GM19239 (cell line): ENCODE measurements at places on chromosomes 5 and 9.

DNA sequence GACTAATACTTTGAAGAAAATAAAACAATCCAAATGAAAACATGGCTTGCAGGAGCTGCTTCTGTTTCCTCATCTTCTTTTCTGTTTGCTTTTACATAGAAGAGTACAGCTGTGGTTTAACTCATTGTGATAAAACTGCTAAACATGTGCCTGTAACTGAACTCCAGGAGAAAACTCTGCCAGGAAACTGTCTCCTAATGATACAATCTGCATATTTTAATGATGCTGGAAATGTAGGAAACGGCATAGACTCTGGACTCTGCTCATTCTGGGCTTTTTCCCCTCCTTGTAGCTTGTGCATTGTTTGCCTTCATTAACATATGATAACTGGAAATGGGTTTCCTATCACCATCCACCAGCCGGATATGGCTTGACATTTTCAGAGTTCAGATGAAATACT lies 813.3 kb upstream of the WWC1 start:
- no peak for DNase-seq

DNA sequence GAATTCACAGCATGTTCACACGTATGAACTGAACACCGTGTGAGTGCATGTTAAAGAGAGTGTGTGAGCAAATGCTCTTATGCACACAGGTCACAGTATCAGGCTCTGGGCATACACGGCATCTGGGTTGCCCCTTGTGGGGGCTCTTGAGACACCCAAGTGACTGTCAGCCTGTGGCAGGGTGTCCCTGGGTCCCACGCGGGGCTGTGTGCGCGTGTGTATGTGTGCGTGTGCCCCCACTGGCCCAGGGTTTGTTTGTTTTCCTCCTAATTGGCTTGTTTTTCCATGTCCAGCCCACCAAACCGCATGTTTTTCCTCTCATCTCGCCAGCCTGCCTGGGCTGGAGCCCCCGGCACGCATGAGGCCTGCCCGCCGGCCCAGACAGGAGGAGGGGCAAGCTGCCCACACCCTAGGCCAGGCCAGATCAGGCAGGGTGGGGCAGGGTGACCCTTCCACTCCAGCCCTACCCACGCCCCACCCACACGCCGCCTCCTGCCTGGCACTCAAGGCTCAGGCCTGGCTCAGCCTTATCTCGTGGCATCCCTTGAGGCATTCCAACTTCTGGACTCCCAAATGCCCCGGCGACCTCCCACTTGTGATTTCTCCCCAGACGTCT lies 28.8 kb downstream of the CNTFR start:
- DNase-seq = no peak

DNA sequence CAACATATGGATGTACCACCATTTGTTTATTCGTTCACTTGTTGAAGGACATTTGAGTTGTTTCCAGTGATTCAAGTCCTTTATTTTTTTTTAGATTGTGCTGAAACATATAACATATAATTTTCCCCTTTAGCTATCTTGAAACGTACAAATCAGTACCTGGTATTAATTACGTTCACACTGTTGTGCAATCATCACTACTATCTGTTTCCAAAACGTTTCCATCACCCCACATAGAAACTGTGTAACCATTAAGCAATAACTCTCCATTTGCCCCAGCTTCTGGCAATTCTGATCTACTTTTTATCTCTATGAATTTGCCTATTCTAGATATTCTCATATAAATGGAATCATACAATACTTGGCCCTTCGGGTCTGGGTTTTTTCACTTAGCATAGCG lies 116.0 kb downstream of the FGF1 start:
- no peak for DNase-seq

DNA sequence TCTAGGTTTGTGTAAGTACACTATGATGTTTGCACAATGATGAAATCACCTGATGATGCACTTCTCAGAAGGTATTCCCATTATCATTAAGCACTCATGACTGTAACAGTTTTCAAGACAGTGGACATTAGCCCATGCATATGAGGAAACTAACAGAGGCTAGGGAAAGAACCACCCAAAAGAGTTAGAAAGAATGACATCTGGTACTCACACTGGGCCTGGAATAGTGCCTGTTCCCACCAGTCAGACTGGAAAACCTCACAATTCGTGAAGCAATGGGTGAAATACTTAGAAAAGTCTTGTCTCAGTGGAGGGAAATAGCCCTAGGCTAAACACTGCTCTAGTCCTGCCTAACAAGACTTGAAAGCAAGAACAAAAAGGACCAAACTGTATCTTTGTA lies 117.4 kb upstream of the GDNF start:
- DNase-seq = no peak

GRCh38 chr9:36148311-36149051 lies 11.9 kb downstream of the GLIPR2 start:
- peak; percentile 53 for DNase-seq

- DNase-seq = no peak
Observed at GRCh38 chr9:127667127-127667844, 39.5 kb upstream of the CFAP157 start.

GRCh38 chr5:178119915-178120606 lies 6.7 kb downstream of the N4BP3 start:
- no peak for DNase-seq

GRCh38 chr5:52727576-52727975 lies 60.1 kb upstream of the ITGA1 start:
- DNase-seq = no peak

- no peak for DNase-seq
Observed at GRCh38 chr5:116395226-116395625, 179.4 kb downstream of the SEMA6A start.

GRCh38 chr5:14486486-14486885 lies 95.1 kb upstream of the OTULINL start:
- DNase-seq = no peak

DNA sequence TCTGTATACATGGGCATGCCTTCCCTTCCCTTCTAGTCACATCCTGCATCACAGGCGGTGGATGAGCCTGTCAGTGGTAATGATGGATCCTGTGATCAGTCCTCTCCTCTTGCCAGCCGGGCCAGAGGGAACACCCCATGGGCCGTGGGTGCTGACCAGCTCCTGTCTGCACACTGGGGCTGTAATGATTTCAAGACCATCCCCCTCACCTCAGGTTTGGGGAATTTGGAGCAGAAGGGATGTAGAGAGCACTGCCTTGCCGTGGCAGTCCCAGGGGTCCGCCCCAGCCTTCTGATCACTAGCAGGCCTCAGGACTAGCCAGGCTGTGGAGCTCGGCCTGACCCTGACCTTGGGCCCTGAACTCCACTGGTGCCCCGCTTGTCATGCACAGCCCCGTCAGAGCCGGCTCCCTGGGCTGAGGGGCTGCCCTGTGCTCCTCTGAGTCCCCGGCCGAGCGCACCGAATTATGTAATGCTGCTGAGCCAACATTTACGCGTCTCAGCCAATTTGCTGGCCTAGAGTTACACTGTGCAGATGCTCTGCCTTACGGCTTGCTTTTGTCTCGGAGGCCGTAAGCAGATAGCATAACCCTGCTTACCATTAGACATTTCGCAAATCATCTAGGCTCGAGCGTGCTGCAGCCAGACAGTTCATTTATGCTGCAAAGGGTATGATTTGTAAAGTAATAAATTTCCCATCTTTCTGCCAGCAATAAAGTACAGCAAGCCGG lies 155.3 kb downstream of the MACROH2A1 start:
- DNase-seq = no peak

DNA sequence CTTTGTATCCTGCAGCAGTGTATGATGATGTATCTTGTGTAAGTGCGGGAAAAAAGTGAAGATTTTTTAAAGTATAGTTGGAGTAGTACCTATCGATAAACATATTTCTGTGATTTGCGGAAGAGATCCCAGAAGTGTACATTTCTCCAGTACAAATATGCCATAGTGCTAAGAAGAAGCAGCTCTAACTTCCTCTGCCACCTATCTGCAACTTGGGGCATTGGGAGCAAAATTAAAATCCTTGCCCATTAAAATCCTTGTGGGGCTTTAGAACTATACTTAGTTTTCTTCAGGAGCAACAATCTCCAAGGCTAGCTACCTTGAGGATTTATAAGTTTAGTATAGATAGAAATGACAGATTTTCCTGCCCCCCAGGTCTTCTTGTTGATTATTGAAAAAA lies 123.7 kb downstream of the VCAN start:
- DNase-seq = no peak

- DNase-seq = no peak
Observed at GRCh38 chr5:147522435-147522834, 12.6 kb upstream of the DPYSL3 start.

GRCh38 chr5:93141969-93142368 lies 439.1 kb downstream of the NR2F1-AS1 start:
- DNase-seq = no peak

DNA sequence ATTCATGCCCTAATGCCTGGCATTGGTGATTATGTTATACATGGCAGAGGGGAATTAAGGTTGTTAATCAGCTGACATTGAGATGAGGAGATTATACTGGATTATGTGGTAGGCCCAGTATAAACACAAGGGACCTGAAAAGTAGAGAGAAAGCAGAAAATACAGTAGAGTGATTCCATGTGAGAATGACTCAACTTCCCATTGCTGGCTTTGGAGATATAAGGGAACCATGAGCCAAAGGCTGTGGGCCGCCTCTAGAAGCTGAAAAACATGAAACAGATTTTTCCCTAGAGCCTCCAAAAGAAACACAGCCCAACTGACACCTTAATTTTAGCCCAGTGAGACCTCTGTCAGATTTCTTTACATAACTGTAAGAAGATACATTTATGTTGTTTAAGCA lies 65.0 kb upstream of the CTXN3 start:
- no peak for DNase-seq

DNA sequence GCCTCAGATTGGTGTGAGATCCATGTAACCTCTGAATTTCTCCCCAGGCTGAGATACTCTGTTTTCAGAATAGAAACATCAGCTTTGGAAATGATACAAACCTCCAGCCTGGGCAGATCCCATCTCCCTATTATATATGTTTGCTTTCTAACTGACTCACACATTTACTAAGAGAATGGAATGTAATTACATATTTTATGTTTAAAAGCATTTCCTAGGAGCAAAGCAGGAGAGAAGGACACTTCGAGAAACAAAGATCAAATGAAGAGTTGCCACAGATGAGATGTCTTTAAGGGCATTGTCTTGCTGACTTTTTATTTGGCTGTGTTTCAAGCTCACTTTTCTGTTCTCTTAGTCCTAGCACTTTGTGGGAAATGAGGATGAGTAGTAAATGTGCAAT lies 96.3 kb downstream of the CDH18 start:
- DNase-seq = no peak

DNA sequence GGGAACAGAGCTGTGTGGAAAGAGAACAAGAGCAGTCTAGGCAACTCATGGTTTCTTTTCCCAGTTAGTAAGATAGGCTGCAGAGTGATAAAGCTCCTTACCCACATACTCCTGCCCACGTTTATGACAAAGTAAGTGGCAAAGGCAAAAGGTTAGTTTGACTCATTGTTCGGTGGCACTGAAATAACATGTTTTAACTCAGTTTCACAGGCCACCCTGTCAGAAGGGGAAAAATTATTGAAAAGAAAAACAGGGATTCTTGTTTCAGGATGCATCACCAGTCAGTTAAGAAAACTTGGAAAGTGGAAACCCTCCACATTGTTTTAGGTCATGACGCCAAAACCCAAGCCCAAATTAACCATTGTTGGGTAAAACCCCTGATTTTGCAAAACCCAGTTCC lies 22.3 kb upstream of the DAB2 start:
- DNase-seq = no peak

- no peak for DNase-seq
Observed at GRCh38 chr5:14006823-14007520, 62.5 kb upstream of the DNAH5 start.

- no peak for DNase-seq
Observed at GRCh38 chr5:151492729-151493128, 45.3 kb downstream of the SLC36A1 start.

DNA sequence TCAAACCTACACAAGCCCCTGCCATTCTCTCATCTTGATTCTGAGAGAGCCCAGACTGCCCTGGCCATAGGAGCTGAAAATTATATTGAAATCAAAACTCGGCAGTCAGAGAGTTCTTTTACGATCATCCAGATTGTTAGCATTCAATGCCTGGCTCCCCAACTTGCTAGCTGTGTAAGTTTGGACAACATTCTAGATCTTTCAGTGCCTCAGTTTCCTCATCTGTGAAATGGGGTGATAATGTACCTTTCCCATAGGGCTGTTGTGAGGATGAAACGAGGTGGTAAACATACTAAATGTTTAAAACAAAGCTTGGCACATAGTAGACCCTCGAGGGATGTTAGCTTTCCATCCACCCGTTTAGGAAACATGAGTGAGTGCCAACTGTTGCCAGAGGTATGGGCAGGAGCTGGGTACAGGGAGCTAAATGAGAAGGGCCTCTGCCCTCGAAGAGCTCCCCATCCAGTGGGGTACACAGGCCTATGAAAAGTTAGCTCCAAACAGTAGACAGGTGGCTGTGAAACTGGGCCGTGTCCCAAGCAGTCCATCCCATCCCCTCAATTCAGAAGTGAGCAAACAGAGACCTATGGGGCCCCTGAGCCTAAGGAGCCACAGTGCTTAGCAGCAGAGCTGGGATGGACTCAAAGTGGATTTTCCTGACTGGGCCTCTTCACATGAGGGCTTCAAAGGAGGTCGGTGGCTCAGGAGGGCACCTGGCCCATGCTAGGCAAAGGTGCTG lies 17.3 kb upstream of the IGFBPL1 start:
- DNase-seq = no peak
